HFFc6 (cell line): ENCODE measurements at places on chromosomes 5 and 9.

GRCh38 chr9:128246471-128246870 is 29.3 kb downstream of the GOLGA2 start:
- DNase-seq, result no peak

DNA sequence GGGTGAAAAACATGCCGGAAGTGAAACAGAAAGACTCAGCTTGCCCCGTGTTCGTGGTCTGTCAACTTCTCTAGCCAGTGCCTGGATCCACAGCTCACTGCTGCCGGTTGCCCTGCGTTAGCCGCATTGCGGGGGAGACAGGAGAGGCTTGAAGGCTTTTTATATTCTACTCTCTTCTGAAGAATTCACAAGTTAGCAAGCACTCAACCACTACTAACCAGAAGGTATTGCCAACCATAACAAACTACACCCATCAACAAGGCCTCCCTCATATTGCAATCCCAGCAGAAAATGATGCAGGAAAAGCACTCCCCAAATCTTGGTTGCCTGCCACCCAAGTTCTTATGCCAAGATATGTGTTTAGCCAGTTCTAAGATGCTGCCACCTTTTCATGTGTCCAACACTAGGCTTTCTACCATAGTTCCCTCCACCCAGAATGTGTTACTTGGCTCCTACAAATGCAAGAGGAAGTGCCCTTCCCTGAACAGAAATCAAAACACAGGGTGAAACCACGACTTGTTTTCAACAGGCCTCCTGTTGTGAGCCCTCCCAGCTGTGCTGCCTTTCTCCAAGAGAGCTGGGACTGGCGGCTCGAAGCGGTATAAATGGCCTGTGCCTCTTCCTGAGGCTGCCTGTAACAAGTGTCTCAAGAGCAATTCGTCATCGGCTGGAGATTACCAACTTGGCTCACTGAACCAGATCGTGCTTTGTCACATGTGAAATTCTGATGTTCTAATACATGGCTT is 129.0 kb downstream of the SNX18 start:
- peak; percentile 18 for DNase-seq

DNA sequence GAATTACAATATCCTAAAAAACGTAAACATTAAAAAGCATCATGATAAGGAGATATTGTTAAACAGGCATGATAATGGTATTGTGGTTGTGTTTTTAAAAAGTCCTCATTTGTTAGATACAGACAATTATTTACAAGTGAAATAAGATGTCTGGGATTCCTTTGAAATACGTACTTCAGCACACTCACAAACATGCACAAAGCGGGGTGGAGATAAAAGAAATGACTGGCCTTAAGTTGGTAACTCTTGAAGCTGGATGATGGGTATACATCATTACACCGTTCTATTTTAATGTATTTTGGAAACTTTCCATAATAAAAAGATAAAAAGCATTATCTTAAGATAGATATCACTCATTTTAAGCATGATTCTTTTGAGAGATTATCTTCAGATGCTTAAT is 1.0 kb downstream of the FAM200C start:
- DNase-seq, result peak; percentile 16

DNA sequence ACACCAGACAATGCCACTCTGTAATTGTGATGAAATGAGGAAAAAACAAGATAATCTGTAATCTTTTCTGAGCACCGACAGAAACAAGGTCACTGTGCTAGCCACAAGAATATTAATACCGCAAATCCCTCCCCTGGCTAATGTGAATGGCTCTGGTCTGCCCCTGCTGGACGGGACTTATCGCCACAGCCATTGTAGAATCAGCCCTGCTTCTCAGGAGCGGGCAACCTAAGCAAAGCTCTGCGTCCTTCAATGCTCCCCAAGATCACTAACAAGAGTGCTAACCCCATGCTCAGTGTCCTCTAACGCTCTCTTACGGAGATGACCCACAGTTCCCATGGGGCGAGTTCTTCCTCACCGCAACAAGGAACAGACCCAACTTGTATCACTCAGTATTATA is 42.7 kb downstream of the OR2V1 start:
- DNase-seq, result no peak

DNA sequence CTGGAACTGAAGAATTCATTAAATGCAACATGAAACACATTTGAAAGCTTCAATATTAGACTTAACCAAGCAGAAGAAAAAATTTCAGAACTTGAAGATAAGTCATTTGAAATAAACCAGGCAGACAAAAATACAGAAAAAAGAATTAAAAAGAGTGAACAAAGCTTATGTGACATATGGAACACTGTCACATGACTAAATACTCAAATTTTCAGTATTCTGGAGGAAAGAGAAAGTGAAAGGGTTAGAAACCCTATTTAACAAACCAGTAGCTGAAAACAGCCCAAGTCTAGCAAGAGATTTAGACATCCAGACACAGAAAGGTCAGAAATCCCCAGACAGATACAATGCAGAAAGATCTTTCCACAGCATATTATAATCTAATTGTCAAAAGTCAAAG is 37.1 kb upstream of the SH3TC2 start:
- DNase-seq, result no peak

DNA sequence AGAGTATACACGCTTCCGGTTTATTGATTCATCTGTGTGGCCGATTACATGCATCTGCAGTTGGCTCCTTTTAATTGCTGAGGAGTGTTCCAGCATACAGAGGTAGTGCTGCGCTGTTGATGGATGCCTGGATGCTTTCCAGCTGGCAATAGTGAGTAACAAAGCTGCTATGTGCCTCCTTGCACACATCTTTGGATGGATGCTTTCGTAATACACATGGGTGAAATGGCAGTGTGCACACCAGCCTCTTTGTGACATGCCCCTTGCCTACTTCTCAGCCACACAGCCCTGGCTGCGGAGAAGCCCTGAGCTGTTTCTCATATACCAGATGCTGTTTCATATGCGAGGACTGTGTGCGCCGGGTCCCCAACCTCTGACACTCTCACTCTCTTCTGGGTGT is 151.0 kb downstream of the GADD45G start:
- no peak for DNase-seq

- DNase-seq, result no peak
Observed at GRCh38 chr5:152601806-152602732, 197.0 kb upstream of the NMUR2 start.

DNA sequence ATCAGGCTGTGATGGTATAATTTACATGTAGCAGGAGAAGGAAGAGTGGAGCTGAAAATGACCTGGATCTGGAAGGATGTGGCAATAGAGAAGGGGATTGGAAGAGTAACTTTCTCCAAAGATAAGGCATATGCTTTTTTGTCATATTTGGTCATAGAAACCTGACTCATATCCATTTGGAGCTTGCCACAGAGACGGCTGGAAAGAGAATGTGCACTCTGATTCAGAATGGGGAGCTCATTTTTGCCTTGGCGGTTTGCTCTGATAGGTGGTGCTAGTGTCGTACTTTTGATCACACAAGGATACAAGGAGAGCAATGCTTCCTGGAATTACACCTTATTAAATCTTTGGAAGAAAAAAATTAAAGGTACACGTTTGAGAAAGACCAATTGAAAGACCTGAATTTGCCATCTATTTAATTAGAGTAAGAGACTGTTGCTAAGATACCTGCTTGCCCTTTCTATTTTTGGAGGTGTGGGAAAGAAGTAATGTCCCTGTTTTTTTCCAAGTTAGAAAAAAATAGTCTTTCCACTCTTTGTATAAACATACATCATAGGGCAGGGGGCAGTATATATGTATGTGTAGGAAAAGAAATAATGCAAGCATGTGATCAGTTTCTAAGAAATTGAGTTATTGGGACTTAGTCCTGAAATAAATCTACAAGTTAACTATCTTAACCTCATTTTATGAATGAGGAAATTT is 5.4 kb downstream of the LSM11 start:
- peak; percentile 89 for DNase-seq

DNA sequence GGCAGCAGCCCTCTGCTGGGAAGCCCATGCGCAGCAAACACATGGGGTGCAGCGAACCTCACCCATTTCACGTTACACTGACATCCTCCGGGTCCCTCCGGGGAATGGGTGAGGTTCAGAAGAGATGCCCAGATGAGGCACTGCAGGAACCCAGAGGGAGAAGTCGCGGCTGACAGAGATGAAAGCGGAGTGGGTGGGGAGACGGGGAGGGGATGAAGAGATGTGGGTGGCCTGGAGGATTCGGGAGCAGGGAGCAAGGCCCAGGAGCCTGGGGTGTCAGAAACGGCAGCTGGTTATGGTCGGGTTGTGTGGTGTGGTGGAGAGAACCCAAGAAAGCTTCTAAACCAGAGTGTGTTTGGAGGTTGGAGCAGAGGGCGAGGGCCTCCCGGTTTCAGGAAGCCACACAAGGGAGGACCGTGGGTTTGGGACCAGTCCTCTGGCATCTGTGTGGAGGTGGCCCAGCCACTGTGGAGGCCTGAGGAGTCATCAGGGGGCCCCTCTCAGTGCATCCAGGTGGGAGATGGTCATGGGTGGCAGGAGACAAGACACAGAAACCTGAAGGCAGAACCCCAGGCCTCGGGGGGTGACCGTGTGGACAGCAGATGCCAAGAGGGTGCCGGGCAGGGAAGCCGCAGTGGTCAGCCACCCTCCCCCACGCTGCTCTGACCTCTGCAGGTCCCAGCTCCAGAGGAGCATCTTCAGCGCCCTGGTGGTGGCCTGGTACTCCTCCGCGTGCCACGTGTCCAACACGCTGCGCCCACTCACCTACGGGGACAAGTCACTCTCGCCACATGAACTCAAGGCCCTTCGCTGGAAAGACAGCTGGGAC is 8.6 kb downstream of the UCK1 start:
- DNase-seq, result no peak

- DNase-seq, result peak; percentile 36
Observed at GRCh38 chr5:173315495-173316338, 12.5 kb downstream of the STC2 start.

DNA sequence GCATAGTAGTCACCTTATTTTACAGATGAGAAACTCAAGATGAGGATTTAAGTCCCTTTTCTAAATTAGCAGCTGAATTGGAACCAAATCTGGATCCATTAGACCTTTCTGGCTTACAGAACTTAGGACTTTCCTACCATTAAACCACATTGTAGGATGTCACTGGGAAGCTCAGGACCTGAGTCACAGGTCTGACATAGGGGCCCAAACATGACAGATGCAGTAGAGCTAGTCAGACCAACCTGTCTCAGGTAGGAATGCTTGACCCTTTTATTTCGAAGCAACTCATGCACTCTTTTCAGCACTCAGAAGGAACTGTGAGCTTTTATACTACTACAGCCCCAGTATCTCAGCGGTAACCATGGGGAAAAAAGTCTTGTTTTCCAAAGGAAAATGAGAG is 2.6 kb downstream of the RAB24 start:
- no peak for DNase-seq

- peak; percentile 88 for DNase-seq
Observed at GRCh38 chr5:93163010-93163663, 417.9 kb downstream of the NR2F1-AS1 start.

DNA sequence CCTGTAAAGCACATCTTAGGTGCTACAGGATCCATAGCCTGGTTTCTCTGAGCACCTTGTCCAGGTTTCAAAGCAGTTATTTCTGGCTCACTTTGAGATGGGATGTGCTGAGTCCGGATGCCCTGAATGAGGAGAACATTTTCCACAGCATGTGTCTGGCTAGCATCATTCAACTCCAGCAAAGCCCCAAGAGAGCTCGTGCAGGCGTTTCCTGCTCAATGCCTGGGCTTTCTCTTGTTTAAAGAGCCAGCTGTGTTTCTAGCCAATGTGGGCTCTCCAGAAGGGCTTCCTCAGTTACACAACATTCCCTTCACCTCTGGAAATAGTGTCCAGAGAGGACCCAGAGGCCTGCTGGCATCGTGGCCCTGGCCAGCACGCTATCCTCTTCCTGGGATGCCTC is 411.7 kb downstream of the DMAC1 start:
- DNase-seq, result no peak

DNA sequence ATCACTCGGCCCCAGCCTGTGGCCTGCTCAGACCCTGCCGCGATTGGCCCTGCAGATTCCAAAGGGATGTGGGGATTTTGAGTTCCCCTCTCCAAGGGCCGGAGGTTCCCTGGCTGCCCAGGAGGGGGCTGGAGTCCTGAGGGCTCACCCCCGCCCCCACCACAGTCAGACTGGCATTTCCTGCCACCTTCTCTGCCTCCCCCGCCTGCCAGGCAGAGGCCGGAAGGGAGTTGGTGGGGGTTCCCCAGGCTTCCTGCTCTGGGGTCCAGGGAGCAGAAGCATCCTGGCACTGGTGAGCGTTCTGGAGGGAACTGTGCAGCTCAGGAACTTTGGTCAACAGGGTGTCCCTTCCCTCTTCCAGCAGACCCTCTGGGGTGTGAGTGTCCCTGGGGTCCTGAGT is 70.6 kb downstream of the RXRA start:
- no peak for DNase-seq

- no peak for DNase-seq
Observed at GRCh38 chr9:97534961-97535594, 33.6 kb downstream of the TMOD1 start.

DNA sequence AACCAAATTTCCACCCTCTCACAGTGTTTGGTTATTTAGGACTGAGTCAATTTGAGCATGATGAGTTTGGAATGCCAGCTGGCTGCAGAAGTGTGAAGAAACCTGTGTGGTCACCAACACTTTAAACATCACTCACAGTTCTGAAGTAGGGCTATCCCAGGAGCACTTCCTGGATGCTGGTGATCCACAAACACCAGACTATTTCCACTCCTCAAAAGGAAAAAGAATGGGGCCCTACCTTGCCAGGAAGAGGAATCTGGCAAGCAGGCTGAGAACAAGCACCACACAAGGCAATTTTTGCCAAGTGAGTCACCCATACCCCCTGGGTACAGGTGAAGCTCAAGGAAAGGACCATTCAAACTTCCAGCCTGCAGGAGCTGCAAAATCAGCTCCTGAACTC is 294.2 kb upstream of the PTGER4 start:
- no peak for DNase-seq

GRCh38 chr9:89988458-89988857 is 383.6 kb downstream of the GADD45G start:
- DNase-seq, result no peak

DNA sequence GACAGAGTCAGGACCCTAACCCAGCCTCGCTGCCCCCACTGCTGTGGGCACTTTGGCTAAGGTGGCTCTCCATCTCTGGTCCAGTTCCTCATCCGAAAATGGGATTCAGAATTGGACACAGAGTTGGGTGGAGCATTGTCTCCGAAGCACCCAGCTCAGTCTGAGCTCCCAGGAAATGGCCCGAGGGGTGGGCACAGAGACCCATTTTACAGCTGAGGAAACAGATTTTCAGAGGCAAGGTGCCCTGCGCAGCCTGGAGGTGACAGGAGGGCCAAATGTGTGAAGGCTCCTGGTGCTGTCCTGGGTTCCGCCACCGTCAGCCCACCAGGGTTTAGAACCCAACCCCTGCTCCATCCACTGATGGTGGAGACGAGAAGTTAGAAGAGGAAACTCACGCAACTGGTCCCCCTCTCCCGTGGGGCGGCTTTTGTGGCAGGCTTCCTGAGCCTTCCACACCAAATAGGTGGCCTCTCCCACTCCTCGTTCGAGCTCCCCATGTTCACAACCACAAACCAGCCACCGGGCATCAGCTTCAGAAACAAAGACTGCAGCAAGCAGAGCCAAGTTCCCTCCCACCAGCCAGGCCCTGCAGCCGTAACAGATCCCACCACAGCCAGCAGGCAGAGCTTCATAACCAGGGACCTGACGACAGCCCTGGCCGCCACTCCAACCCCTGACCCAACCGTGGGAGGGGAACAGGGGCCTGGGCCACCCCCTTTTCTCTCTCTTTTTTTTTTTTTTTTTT is 90.9 kb upstream of the LMX1B start:
- DNase-seq, result no peak
